OCI-LY7 (cell line): ENCODE measurements at places on chromosomes 3 and 15. TPM values are rescaled to one million over a fixed set of nuclear protein-coding genes. Genes with fewer than 3 reads are reported as not detected.
A peak's percentile ranks its signal among the peaks of the same experiment; 100 is the strongest.

GRCh38 chr15:62445244-62445643 is 280.2 kb upstream of the C2CD4B start:
- no peak for DNase-seq

DNA sequence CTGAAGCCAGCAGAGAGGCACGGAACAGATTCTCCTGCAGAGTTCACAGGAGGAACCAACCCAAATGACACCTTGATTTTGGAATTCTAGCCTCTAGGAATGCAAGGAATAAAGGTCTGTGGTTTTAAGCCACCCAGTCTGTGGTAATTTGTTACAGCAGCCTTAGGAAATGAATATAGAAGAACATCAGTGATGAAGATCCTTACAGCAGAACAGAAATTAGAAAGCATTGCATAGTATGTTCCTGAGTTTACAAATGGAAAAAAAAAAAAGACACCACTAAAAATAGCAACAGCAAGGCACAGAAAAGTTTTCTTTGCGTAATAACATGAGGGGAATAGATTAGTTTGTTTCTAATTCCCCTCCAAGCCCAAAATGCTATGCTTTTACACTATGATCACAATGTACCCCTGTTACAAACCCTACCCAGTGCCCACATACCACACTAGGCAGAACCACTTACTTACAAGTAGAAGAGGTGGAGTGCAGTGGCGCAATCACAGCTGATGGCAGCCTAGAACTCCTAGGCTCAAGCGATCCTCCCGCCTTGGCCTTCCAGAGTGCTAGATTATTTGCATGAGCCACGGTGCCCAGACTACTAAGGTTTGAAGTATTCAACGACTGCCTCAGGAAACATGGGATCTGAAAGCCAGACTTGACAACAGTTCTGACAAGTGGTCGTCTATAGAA is 84.3 kb downstream of the SHQ1 start:
- DNase-seq = no peak

- no peak for DNase-seq
Measured at GRCh38 chr3:128487813-128488635, 5.0 kb downstream of the GATA2 start.

GRCh38 chr15:48680841-48681240 is 35.3 kb upstream of the FBN1 start:
- DNase-seq = no peak

- DNase-seq = peak; percentile 49
Measured at GRCh38 chr3:5226783-5227182, 39.3 kb downstream of the EDEM1 start.

GRCh38 chr3:182005701-182006100 is 294.0 kb downstream of the SOX2 start:
- DNase-seq = no peak

Gene PLSCR4
- total RNA-seq = not detected in 2 replicates

Gene GOLGA8G
- not detected in 2 replicates for total RNA-seq
